Activated naive CD4-positive, alpha-beta T cell (primary cell): ENCODE measurements at places on chromosomes 7 and 10.

GRCh38 chr10:29691564-29692072, 56.8 kb upstream of the SVIL start:
- DNase-seq, result no peak

- no peak for DNase-seq
Observed at GRCh38 chr7:44261240-44261639, 60.5 kb downstream of the YKT6 start.

DNA sequence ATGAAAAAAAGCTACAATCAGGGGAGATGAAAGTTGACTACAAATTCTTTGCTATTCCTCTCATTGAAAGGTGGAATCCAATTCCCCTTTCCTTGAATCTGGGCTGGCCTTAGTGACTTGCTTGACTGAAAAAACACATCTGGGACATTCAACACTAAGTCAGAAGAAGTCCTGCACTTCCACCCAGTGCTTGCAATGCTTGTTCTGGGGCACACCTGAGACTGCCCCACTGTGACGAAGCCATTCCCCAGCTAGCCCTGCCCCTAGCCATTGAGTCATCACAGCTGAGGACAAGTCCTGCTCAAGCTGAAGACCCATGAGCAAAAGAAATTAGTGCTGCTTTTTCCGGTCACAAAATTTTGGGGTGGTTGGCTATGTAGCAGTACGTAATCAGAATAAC, 19.2 kb upstream of the GRID1 start:
- DNase-seq, result no peak

GRCh38 chr7:140866926-140867325, 57.8 kb downstream of the BRAF start:
- no peak for DNase-seq

DNA sequence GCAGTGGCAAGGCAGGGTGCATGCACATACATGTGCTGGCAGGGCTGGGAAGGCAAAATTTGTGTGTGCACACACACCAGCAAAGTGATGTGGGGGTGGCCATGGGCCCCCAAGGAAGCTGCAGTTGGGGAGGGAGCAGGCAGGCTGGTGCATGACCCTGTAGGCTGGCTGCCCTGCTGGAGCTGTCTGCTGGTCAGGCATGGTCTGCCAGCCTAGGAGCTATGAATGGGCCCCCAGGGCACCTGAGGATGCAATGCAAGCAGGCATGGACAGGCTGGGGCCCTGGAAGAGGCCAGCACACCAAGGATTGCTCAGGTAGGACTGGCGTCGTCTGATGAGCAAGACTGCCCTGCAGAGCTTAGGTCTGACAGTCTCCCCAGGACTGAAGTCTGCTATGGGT, 18.2 kb upstream of the PPP1R3A start:
- no peak for DNase-seq

- no peak for DNase-seq
Observed at GRCh38 chr7:121957626-121958025, 84.7 kb downstream of the PTPRZ1 start.

DNA sequence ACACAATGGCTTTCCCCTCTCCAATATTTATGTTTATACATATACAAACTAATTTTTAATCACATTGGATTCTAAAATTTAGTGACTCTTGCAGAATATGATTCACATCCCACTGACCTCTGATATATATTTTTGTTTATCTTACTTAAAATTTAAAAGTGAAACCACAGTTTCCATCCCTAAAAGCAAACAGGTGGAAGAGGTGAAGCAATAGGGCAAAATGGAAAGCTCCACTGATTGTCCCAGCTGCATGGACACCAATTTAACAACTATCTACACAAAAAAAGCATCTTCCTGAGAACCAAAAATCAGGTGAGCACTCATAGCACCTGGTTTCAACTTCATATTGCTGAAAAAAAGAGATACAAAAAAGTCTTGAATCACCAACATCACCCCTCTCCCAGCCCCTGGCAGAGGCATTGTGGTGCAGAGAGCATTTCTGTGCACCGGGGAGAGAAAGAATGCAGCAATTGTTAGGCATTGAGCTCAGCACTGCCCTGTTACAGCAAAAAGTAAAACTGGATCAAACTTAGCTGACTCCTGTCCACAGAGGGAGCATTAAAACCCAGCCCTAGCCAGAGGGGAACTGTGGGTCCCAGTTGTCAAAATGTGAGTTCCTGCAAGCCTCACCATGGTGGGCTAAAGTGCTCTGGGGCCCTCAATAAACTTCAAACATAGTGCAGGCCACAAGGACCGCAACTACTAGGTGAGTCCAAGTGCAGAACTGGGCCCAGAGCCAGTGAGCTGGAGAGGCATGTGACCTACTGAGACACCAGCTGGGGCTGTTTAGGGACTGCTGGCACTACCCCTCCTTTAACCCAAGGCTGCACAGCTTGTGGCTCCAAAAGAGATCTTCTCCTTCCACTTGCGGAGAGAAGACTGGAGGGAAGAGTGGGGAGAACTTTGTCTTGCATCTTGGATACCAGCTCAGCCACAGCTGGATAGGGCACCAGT, 92.1 kb downstream of the SIRT1 start:
- DNase-seq, result no peak

GRCh38 chr7:3585826-3586225, 284.8 kb downstream of the SDK1 start:
- no peak for DNase-seq

- no peak for DNase-seq
Observed at GRCh38 chr10:12484941-12485805, 135.8 kb downstream of the CAMK1D start.

- DNase-seq, result no peak
Observed at GRCh38 chr10:94602729-94603515, 57.3 kb downstream of the HELLS start.

DNA sequence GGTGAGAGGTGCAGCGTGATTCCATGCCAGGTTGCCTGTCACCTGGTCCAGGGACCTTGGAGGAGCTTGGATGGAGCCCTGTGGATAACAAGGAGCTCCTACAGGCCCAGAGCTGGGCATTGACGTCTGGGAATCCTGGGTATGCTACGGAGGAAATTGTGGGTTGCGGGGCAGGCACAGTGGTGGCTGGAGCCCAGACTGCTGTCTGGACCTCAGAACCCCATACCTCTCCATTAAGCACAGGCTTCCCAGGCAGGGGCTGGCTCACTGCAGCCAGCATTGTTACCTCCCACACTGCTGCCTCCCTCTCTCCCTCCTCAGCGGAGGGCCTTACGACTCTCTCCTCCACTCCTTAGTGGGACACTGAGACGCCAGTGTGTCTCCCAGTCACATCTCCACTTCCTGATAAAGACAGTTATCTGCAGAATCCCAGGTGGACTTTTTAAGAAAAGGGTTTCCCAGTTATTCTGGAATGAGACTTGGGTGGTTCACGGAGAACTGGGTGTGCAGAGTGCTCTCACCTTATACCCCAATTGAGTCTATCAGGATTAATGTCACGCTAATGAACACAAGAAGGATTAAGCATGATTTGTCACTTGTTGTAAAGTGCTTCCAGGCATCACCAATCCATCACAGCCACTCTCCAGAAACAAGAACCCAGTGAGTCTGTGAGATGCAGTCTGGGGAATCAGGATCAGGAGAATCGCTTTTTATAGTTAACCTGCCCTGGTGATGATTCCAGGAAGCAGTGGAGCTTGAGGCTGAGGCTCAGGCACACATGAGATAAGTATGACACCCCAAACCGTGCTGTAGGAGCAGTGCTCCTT, 309.4 kb downstream of the RPS24 start:
- DNase-seq, result no peak

GRCh38 chr7:24137338-24137737, 146.7 kb upstream of the NPY start:
- DNase-seq, result no peak

DNA sequence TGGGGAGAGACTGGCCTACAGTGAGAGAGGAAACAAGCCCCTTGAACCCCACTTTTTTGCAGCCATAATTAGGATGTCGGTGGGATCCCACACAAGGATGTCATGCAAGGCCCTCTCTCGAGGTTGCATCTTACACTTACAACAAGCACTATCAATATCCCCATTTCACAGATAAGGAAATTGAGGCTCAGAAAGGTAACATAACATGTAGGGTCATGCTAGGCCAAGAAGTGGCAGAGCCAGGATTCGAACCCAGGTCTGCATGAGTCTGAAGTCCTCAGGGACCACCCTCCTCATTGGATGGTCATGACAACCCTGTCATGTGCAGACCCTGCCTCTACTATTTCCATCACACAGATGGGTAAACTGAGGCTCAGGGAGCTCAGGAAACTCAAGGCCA, 123.5 kb downstream of the C10orf105 start:
- DNase-seq, result no peak

GRCh38 chr7:159107161-159107892, 37.3 kb downstream of the VIPR2 start:
- no peak for DNase-seq

DNA sequence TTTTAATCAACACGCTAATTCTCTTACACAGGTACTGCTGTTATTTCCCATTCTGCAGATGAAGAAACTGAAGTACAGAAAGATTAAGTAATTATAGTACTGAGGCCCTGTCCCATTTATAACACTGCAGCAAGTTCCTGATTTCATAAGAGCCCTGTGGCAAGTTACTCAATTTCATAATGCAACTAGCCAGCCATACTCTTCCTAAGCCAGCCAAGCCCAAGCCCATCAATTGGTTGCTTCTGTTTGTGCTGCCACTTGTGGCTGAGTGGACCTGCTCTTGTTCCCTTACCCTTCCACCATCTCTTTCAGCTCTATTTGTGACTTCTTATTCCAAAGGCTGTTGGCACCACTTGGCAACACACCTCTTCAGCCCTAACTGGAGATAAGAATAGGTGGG, 19.7 kb upstream of the PRPF18 start:
- no peak for DNase-seq

DNA sequence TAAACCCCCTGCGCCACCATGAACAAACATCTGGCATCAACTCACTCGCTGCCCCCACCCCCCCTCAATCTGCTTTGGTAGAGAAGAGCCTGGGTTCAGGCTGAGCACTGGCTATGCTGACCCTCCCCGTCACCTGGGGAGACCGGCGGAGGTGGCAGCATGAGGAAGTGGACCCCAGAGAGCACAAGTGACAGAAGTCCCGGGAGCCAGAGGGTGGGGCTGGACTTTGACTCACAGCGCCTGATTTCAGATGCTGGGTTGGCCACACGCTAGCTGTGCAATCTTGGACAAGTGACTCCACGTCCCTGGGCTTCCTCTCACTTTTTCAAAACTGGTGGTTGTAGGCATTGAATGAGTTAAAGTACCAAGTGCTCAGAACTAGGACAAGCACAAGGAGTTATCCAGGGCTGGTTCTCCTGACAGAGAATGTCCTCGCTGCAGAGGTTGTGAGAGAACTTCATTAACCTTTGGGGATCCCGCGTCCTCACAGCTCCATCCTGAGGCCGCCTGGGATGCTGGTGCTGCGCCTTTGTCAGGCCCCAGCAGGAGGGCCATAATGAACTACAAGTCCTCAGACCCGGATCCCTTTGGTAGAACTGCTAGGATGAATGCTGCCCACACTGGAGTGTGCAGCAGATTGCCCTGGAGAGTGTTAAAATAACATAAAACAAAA, 48.8 kb upstream of the RASGEF1A start:
- no peak for DNase-seq

GRCh38 chr7:99005776-99006175, 127.4 kb downstream of the TRRAP start:
- no peak for DNase-seq

DNA sequence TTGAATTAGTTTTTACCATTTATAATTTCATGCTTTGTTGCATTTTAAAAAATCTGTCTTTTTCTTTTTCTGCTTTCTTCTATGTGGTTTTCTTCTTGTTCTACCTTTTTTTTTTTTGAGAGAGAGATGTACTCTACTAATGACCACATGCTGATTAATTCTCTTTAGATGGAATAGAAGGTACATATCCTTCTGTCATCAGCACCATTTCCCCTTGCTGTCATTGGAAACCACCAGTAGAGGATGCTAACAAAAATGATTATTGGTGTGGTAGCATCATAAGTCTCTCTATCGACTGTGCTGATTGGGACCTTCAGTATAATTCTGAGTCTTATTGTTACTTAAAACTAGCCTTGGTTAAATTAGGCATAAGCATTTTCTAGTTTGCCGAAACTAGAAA, 3.6 kb downstream of the ZEB1 start:
- no peak for DNase-seq

DNA sequence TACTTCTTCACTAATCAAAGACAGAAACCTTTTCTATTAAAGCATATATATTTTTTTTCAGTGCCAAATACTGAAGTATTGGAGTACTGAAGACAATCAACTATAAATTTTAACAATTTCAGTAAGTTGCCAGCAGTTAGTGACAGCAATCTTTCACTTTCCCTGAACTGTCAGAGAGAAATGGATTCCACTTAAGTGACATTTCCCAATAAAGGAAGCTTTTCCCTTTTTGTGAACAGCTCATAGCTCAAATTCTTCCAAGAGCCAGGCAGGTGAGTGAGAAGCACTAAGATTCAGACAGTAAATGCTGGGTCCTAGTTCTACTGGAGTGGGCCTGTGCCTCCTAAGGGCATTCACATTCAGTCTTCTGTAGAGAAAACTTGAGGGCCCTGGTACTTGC, 142.0 kb downstream of the SRPK2 start:
- DNase-seq, result no peak

DNA sequence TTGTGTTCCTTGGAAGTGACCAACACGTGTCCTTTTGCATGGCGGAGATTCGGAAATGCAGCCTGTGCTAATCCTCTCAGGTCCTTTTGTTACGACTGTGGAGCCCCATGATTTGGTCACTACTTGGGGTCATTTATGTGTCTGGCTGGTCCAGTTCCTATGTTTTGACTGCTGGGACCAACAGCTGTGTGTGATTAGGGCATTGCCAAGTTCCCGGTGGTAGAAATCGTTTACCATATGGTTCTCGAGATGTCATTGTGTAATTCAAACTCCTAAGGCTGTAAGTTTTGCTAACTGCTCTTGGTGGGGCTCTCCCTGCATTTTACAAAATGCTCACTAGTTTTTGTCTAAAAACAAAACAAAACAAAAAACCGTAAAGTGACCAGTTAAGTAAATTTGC, 62.0 kb downstream of the CCNY start:
- no peak for DNase-seq

GRCh38 chr7:73774923-73775322, 4.9 kb upstream of the CLDN3 start:
- DNase-seq, result no peak

- no peak for DNase-seq
Observed at GRCh38 chr7:2604608-2605174, 27.1 kb upstream of the TTYH3 start.
